ENCODE measurements at places on chromosomes 3 and 15.

DNA sequence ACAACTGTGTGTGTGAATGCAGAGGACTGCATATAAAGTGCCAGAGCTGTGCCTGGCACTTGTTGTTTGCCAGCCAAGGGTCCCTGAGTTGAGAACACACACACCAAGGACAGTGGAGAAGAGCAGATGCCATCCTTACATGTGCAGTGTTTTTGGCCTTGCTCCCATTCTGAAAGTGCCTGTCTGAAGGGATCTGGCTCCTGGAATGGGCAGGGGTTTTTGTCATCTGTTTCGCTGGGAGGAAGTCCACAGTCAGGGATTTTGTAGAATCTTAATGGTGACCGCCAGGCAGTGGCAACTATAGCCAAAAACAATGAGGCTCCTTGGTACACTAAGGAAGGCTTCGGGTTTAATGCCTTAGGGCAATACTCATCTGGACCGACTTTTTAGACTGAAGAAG is 63.7 kb downstream of the DUT start:
- DNase-seq, result no peak

DNA sequence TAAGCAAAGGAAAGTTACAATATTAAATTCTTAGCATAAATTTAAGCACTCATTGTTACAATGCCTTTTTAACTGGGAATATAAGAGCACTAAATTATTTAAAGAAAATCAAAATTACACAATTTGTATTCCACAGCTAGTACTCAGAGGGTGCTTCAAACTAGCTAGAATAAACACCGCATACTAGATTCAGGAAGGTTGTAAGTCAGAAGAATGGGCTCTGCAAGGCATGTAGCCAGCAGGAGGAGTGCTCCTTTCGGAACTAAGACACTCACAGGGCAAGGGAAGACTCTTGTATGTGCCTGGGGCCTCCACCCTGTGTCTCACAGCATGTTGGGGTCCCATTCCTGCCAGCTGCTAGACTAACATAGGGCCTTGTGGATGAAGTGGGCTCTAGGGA is 327.7 kb upstream of the ALCAM start:
- no peak for DNase-seq

- no peak for DNase-seq
These were observed 190.7 kb upstream of the CNTN6 start for GRCh38 chr3:901953-902778.

DNA sequence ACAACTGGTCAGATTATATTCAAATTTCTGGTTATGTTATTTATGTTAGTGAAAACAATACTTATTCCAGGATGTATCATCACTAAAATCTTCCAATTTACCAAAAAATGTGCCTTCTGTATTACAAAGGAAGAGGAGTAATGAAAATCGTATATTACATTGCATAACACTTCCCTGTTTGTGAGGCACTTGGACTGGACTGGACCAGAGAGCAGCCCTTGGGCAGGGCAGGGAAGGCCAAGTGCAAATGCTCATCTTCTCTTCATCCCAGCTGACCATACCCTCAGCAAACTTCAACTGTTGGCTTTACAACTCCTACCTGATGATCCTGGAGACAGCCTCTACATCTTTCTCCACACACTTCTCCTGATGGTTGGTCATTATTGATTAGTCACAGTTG is 285.7 kb upstream of the MME start:
- no peak for DNase-seq

DNA sequence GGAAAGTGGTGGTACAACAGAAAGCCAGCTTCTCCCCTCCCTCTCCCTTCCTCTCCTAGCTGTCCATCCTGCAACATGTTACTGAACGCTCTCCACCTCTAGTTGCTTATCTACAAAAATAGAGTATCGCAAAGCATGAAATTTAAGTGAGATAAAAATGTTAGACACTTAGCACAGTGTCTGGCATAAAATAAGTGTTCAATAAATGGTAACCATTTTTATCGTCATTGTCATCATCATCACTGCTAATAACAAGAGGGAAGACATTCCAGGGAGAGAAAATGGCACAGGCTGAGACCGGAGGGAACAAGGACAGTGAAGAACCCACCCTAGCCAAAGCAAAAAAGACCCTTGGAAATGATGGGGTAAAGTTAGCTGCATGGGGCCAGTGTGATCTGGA is 38.7 kb upstream of the SKOR1 start:
- DNase-seq, result no peak

DNA sequence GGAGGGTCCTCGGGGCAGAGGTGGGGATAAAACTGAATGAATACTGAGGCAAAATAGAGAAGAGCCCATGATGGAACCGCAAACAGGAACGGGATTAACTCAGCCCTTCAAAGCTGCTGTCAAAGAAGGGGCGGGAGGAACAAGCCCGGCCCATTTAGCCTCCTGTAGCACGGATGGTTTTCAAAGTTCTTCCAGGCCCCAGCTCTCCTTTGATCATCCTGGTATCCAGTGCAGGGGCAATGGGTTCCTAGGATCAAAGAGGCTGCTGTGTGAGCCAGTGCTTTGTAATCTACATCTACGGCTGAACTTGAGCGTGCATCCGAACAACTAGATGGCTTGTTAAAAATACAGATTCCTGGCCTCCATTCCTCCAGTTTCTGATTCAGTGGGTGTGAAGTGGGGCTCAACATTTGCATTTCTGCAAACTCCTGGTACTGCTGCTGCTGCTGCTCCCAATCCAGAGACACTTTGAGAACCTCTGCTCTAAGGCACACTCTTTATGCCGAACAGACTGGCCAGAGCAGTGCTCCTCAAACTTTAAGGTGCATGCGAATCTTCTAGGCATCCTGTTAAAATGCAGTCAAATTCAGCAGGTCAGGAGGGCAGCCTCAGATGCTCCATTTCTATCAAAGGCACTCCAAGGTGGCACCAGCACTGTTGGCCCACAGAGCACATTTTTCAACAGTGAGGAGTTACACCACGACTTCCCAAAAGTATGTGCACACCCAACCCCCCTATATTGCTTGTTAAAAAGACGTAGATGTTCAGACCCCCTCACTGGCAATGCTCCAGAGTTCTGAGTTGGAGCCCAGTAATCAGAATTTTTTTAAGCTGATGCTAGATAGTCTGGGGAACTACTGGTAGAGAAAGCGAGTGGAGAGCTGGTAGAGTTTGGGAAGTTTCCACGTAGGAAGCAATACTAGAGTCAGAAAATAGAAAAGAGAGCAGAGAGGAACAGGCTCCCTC is 5.6 kb downstream of the GALNT15 start:
- DNase-seq, result no peak

GRCh38 chr3:148173851-148174250 is 523.9 kb upstream of the AGTR1 start:
- no peak for DNase-seq

DNA sequence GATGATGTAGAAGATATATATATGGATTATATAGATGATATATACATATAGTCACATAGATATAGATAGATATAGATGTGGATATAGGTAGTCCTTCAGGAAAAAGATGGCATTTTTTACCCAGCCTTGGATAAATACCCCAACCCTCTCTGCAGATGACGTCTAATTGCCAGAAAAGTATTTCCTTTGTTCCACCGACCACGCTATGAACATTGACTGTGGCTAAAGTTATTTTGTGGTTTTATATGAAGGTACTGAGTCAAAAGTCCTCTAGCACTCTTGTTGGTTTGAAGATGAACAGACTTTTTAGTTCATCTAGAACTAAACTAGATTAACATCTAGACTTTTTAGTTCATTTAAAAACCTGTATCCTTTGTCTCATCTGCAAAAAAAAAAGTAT is 207.7 kb downstream of the PLOD2 start:
- no peak for DNase-seq

DNA sequence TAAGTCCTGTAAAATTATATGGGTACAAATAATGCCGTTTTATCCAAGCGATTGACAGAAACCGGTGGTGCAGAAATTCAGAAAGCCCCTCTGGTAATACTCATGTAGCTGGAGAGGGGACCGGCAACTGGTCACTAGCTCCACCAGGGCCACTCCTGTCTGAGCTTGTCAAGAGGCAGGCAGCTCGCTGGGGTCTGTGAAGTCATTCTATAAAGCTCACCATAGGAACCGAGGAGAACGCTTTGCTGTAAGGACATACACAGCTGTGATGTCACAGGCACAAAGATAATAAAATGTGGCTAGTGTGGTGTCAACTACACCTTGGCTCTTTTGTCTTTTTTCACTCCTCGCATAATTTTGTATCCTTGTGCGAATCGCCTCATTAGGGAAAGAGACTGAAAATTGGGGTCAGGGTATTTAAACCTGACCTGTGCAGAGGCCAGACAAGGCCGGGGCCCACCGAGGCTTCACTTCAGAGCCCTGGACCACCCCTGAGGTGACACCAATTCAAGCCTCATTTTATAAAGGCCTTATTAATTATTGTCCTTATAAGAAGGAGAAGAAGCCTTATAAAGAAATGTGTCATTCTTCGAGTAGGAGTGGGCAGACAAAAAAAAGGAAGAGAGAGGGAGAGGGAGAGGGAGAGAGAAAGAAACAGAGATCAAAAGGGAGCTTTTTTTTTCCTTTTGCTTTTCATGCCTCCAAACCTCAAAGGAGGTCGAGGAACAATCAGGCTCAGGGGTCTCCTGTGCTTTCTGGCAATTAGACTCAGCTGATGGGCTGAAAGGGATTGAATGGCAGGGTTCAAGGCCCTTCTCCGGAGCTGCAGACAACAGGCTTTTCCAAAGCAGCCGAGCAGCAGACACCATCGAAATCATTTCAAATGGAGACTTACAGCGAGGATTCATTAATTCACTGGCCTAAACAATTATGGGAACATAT is 813.3 kb upstream of the ARRDC4 start:
- DNase-seq, result no peak

- DNase-seq, result no peak
These were observed 14.2 kb downstream of the THRB start for GRCh38 chr3:24480497-24480896.

- no peak for DNase-seq
These were observed 104.9 kb upstream of the RPL32 start for GRCh38 chr3:12946251-12946648.

GRCh38 chr3:22960105-22960984 is 242.8 kb upstream of the UBE2E2 start:
- no peak for DNase-seq
